ENCODE measurements at places on chromosomes 5 and 9.

GRCh38 chr5:69265931-69266330, 31.2 kb downstream of the CDK7 start:
- DNase-seq: peak; percentile 43

GRCh38 chr9:5801739-5802113, 31.2 kb downstream of the ERMP1 start:
- no peak for DNase-seq

DNA sequence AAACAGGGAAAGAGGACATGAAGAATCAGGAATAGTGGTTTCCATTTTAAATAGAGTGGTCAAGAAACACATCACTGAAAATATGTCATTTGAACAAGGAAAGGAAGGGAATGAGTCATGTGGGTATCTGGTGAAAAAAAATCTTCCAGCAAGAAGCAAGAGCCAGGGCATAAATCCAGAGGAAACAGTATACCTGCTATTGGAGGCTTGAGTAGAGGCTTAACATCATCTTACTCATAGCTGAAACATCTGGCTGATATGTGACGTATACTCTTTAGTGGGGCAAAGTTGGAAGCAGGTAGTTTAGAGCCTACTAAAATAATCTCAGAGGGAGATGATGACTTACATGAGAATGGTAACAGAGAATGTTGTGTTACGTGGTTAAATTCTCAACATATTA, 517.2 kb downstream of the CAAP1 start:
- no peak for DNase-seq

GRCh38 chr5:100913298-100913697, 10.2 kb upstream of the ST8SIA4 start:
- DNase-seq: no peak

DNA sequence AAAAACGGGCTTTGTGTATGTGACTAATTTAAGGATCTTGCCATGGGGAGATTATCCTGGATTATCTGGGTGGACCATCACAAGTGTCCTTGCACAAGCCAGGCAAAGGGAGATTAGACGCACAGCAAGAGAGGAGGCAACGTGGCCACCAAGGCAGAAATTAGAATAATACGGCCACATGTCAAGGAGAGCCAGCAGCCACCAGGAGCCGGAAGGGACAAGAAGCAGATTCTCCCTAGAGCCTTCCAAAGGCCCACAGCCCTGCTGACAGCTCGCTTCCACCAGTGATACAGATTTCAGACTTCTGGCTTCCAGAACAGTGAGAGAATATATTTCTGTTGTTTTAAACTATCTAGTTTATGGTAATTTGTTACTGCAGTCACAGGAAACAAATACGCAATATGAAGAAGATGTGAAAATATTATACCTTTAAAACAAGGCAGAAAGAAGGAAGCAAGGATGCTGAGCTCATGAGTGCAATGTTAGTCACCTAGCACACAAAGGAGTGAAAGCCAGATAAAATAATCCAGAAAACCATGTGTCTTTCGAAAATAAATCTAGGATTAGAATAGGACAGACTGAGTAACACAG, 28.7 kb upstream of the F2RL1 start:
- no peak for DNase-seq

- DNase-seq: no peak
These were observed 49.6 kb upstream of the ADRB2 start for GRCh38 chr5:148776780-148777179.

GRCh38 chr5:120567921-120568320, 103.8 kb downstream of the PRR16 start:
- DNase-seq: no peak

- no peak for DNase-seq
These were observed 66.3 kb upstream of the TNFAIP8 start for GRCh38 chr5:119289438-119290044.

- no peak for DNase-seq
These were observed 553.8 kb upstream of the CDH9 start for GRCh38 chr5:27592231-27592630.
